ENCODE measurements at places on chromosomes 12 and 14.

- no peaks in the 10 kb centered on the region for H3K4me1 ChIP-seq
- DNase-seq, result no peak
These were observed 214.5 kb upstream of the DDHD1 start for GRCh38 chr14:53367644-53368026.

GRCh38 chr14:94689218-94689984 is 77.2 kb downstream of the SERPINA3 start:
- peak; percentile 24 for DNase-seq
- peaks cover 3% of the 10 kb centered on the region for H3K27me3 ChIP-seq
- H3K4me1 ChIP-seq, result peaks cover 2% of the 10 kb centered on the region
- no peaks in the 10 kb centered on the region for H3K36me3 ChIP-seq
- no peak overlapping the region for H3K4me3 ChIP-seq
- no peak overlapping the region for H3K27ac ChIP-seq

DNA sequence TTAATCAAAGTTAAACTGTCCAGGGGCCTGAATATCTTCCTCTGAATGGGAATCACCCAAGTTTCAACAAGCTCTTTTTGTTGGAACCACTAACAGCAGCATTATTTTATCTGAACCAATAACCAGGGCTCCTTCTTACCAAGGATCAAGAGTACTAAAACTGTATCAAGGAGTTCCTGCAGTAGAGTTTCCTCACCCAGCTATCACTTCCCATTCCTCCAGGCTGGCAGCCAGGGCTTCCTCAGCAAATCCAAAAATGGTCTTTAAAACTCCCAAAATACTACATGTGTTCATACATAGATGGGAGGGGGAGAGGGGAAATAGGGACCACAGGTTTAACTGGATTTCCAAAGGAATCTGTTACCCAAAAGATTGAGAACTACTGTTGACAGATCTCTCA is 10.5 kb downstream of the FMNL3 start:
- peaks cover 1% of the 10 kb centered on the region for H3K36me3 ChIP-seq
- no peak for DNase-seq

- no peaks in the 10 kb centered on the region for H3K36me3 ChIP-seq
- H3K4me1 ChIP-seq, result peaks cover 11% of the 10 kb centered on the region
- no peak overlapping the region for H3K4me3 ChIP-seq
- H3K27ac ChIP-seq, result no peak overlapping the region
- peaks cover 3% of the 10 kb centered on the region for H3K27me3 ChIP-seq
These were observed 124.0 kb downstream of the SPTSSA start for GRCh38 chr14:34338056-34338455.

DNA sequence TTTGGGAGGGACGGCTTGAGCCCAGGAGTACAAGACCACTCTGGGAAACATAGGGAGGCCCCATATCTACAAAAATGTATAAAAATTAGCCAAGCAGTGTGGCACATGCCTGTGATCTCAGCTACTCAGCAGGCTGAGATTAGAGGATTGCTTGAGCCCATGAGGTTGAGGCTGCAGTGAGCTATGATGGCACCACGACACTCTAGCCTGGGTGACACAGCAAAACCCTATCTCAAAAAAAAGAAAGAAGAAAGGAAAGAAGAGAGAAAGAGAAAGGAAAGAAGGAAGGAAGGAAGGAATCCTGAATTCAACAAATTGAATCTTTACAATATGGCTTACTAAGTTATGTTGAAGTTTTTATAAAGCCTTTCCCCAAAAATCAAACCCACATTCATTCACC is 2.1 kb downstream of the KIF21A start:
- peaks cover 10% of the 10 kb centered on the region for H3K4me1 ChIP-seq
- peaks cover 5% of the 10 kb centered on the region for H3K27me3 ChIP-seq
- no peak overlapping the region for H3K4me3 ChIP-seq
- no peak overlapping the region for H3K27ac ChIP-seq
- no peak for DNase-seq

- peaks cover 14% of the 10 kb centered on the region for H3K36me3 ChIP-seq
- peaks cover 12% of the 10 kb centered on the region for H3K4me1 ChIP-seq
- H3K27ac ChIP-seq, result no peak overlapping the region
- no peaks in the 10 kb centered on the region for H3K27me3 ChIP-seq
- no peak overlapping the region for H3K4me3 ChIP-seq
These were observed 5.9 kb downstream of the OAS3 start for GRCh38 chr12:112944024-112944690.

DNA sequence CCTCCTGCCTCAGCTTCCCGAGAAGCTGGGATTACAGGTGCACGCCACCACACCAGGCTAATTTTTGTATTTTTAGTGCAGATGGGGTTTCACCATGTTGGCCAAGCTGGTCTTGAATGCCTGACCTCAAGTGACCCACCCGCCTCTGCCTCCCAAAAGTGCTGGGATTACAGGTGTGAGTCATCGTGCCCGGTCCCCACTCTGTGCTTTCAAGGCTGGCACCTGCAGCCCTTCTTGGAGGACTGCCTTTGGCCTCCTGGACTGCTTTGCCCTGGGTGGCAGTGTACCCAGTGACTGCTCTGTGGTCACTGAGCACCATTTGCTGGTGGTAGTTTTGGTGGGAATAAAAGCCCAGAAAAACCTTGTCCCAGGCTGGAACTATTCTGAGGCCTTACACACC is 12.6 kb downstream of the DHRS1 start:
- H3K4me1 ChIP-seq, result peaks cover 11% of the 10 kb centered on the region
- no peak overlapping the region for H3K4me3 ChIP-seq
- H3K36me3 ChIP-seq, result peaks cover 11% of the 10 kb centered on the region
- H3K27me3 ChIP-seq, result no peaks in the 10 kb centered on the region

DNA sequence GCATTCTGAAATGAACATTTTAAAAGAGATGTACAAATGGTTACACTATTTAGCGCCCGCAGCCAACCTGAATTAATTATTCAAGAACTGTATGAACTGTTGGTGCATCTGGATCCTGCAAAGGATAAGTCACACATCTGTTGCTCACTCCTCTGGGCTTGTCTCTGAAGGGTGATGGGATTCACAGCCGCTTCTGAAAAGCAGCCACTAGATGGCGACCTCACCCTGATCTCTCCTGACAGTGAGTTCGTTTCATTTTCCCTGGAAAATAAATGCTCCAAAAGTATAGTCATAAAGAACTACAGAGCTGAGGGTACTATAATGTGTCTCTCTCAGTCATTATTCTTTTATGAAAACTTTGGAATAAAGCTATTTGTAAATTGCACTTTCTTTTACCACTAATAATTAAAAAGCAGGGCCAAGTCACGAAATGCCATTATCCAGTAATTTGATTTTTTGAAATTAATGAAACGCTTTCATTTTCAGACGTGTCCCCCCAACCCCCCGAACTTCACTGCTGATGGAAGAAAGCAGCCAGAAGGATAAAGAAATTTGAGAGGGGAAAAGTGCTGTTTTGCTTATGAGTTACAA is 789.6 kb downstream of the NRXN3 start:
- no peak overlapping the region for H3K4me3 ChIP-seq
- H3K27ac ChIP-seq, result no peak overlapping the region
- no peaks in the 10 kb centered on the region for H3K36me3 ChIP-seq
- DNase-seq, result peak; percentile 5
- H3K4me1 ChIP-seq, result no peaks in the 10 kb centered on the region

- no peak overlapping the region for H3K4me3 ChIP-seq
- no peak for DNase-seq
- H3K4me1 ChIP-seq, result peaks cover 8% of the 10 kb centered on the region
These were observed 56.2 kb downstream of the DUSP16 start for GRCh38 chr12:12506496-12506890.

DNA sequence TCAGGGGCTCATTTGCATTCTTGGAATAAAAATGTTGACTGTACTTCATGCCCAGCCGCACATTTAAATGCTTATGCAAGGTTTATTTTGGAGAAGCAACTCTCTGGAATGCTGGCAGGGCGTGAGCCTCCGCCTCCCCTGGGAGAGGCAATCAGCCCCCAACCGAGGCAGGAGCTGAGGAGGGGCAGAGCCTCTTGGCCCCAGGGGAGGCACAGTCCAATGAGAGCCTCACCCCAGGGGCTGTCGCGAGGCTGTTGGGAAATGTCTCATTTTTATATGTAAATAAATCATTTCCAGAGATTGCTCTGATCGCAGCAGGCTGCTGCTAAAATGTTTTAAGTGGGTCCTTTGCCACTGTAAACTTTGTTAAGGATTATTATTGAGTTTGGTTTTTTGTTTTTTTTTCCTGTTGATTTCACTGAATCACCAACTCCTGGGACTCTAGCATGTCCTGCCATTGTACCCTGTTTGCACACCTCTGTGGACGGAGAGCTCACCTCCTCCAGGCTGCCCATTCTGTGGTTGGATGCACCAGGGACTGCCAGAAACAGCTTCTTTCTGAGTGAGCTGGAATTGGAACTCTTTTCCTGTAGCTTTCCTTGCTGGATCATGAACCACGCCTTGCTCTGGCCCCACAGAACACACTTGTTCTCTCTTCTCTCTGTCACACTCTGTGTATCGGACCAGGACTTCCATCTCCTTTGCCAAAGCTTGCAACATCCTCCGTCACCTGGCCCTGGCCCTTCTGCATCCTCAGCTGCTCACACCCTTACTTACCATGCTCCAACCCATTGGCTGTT is 46.9 kb upstream of the FAM181A start:
- DNase-seq, result no peak
- no peak overlapping the region for H3K4me3 ChIP-seq
- H3K4me1 ChIP-seq, result peaks cover 5% of the 10 kb centered on the region

DNA sequence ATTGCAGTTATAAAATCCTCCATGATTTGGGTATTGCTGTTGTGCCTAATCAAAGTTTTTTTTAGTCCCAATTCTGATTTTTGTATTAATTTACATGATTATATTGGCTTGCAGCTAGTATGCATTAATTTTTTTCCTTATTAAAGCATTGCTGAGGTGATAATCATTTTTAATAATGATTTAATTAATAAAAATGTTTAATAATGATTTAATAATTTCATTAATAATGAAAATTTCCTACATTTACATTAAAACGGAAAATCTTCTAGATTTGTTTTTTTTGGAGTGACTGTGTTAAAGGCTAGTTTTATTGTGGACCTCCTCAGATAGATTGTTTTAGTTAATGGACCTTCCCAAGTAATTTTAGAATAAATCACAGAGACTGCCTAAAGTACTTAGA is 79.6 kb downstream of the CCDC91 start:
- no peak overlapping the region for H3K27ac ChIP-seq
- peaks cover 36% of the 10 kb centered on the region for H3K36me3 ChIP-seq
- no peak overlapping the region for H3K4me3 ChIP-seq
- DNase-seq, result no peak
- H3K27me3 ChIP-seq, result no peaks in the 10 kb centered on the region
- no peaks in the 10 kb centered on the region for H3K4me1 ChIP-seq

GRCh38 chr14:32080001-32080510 is 3.0 kb downstream of the ARHGAP5 start:
- DNase-seq, result no peak
- H3K27me3 ChIP-seq, result no peaks in the 10 kb centered on the region

- no peaks in the 10 kb centered on the region for H3K27me3 ChIP-seq
- no peak for DNase-seq
- no peaks in the 10 kb centered on the region for H3K36me3 ChIP-seq
- H3K4me3 ChIP-seq, result no peak overlapping the region
These were observed 3.1 kb upstream of the OR4N2 start for GRCh38 chr14:19800282-19801117.

GRCh38 chr14:94278731-94279130 is 14.3 kb downstream of the SERPINA10 start:
- H3K27ac ChIP-seq, result no peak overlapping the region
- peaks cover 2% of the 10 kb centered on the region for H3K27me3 ChIP-seq
- H3K4me3 ChIP-seq, result no peak overlapping the region
- H3K4me1 ChIP-seq, result no peaks in the 10 kb centered on the region
- no peaks in the 10 kb centered on the region for H3K36me3 ChIP-seq

- H3K36me3 ChIP-seq, result peaks cover 2% of the 10 kb centered on the region
- H3K27me3 ChIP-seq, result peaks cover 12% of the 10 kb centered on the region
- no peak overlapping the region for H3K4me3 ChIP-seq
- H3K4me1 ChIP-seq, result peaks cover 26% of the 10 kb centered on the region
- no peak overlapping the region for H3K27ac ChIP-seq
These were observed 4.5 kb upstream of the HCAR3 start for GRCh38 chr12:122721057-122721545.

DNA sequence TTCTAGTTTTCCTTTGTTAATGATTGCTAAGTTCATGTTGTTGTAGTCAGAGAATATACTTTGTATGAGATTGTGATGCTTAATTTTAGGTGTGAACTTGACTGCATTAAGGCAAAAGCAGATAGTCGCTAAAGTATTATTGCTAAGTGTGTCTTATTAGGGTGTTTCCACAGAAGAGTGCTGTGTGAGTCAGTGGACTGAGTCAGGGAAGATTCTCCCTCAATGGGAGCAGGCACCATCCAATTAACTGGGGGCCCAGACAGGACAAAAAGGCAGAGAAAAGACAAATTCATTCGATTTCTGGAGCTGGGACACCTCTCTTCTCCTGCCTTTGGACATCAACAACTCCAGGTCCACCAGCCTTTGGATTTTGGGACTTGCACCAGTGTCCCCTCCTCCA is 48.5 kb downstream of the BAZ1A start:
- peak overlapping the region; percentile 62 for H3K27ac ChIP-seq
- no peak for DNase-seq
- H3K4me3 ChIP-seq, result no peak overlapping the region
- H3K36me3 ChIP-seq, result peaks cover 30% of the 10 kb centered on the region
- no peaks in the 10 kb centered on the region for H3K27me3 ChIP-seq
- peaks cover 23% of the 10 kb centered on the region for H3K4me1 ChIP-seq

- H3K27me3 ChIP-seq, result no peaks in the 10 kb centered on the region
- no peak overlapping the region for H3K4me3 ChIP-seq
- no peak for DNase-seq
- peak overlapping the region; percentile 81 for H3K27ac ChIP-seq
- H3K4me1 ChIP-seq, result peaks cover 28% of the 10 kb centered on the region
These were observed 36.4 kb downstream of the TRAFD1 start for GRCh38 chr12:112161711-112162110.

DNA sequence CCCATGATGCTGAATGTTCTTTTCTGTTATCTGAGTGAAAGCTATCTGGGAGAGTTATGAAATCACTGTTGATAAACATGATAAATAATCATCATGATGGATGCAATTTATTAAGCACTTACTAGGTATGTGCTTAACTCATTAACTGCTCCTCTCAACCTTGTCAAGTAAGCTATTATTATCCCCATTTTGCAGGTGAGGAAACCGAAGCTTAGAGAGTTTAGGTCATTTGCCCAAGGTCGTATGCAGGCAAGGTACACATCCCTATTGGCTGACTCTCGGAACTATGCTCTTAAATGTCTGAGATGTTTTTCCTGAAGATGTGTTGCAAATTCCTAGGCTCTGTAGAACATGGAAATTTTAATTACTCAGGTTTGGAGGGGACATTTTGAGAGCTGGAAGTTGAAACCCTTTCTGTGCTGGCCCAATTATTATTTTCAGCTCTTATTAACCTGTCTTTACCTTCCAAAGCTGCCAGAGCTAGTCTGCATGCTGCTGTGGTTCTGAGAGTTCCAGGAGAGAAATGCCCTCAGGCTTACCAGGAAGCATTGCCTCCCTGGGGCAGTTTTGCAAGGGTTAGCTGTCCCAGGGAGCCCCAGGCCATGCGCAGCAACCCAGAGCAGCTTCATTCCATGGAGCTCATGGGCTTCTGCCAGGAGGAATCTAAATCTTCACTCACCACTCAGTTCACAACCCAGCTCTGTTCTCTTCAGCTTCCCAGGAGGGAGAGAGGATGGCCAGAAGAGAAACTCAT is 55.6 kb upstream of the OAS1 start:
- no peaks in the 10 kb centered on the region for H3K4me1 ChIP-seq
- no peak overlapping the region for H3K4me3 ChIP-seq
- peaks cover 22% of the 10 kb centered on the region for H3K27me3 ChIP-seq
- no peak for DNase-seq

Measured in memory B cell (primary cell).